Stomach (tissue), 19 donors: ENCODE measurements at places on chromosomes 11 and 22.

DNA sequence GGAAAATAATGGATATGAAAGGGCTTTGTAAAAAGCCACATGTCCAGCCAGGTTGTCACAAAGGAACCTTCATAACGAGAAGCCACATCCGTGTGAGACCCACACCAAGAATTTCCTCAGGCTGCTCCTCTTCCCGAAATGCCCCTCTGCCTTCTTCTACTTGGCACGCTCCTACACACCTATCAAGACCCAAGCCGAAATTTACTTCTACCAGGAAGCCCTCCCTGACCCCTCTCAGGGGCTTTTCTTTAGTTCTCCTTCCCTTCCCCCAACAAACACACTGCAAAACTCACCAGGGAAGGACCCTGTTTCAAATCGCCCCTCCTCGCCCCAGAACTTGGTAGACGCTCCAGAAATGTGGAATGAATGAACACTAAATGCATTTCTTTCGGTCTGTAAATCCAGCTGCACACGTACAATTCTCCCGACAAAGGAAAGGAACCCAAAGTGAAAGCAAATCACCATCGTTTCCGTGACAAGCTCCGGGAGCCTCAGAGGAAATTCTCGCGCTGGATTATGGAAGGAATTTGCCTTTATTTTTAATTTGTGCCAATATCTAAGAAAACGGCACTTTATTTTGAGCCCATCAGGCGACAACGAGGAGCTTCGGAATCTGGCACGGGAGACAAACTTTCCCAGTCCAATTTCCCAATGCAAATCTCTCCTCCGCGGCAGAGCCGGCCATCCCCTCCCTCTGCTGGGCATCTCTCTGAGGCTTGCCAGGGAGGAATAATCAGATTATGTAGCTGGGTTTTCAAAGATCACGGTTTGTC is 13.2 kb upstream of the SHISAL1 start:
- no peak for DNase-seq

GRCh38 chr22:36156515-36157419 is 3.8 kb downstream of the APOL3 start:
- peak; percentile 68 for DNase-seq

DNA sequence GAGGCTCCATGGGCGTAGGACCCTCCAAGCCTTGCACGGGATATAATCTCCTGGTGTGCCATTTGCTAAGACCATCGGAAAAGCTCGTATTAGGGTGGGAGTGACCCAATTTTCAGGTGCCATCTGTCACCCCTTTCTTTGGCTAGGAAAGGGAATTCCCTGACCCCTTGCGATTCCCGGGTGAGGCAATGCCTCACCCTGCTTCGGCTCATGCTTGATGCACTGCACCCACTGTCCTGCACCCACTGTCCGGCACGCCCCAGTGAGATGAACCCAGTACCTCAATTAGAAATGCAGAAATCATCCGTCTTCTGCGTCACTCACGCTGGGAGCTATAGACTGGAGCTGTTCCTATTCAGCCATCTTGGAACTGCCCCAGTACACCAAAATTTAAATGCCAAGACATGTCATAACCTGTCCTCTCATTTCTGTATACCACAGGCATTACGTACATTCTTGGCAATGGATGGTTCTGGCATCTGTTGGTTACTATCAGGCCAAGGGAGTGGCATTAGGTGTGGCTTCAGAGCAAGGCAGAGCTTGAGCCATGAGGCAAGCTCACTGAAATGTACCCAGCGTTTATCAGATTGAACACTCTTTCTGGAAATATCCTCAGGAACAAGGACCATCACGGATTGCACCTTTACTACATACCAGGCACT is 95.4 kb upstream of the GALNT18 start:
- DNase-seq = no peak

GRCh38 chr11:60310407-60310998 is 16.6 kb upstream of the MS4A6E start:
- DNase-seq = peak; percentile 31

GRCh38 chr11:27388001-27388400 is 25.0 kb upstream of the CCDC34 start:
- DNase-seq = no peak
